ENCODE measurements at places on chromosomes 7 and 10. TPM values are rescaled to one million over a fixed set of nuclear protein-coding genes. Genes with fewer than 3 reads are reported as not detected.

Gene CYP3A7
- 0.31 TPM for total RNA-seq

Gene SFRP5
- 0.94 TPM for total RNA-seq

Gene SLF2
- 76.4 TPM for total RNA-seq

Gene PRSS2
- total RNA-seq = not detected

Gene GPRIN2
- total RNA-seq = 36.6 TPM

Gene ANXA8
- not detected for total RNA-seq

Gene TMEM176A
- not detected for total RNA-seq

Gene CXCL12
- total RNA-seq = 10.6 TPM

Gene VSTM4
- 2.2 TPM for total RNA-seq

Gene RPA3
- 9.4 TPM for total RNA-seq

Gene STK31
- total RNA-seq = 6.6 TPM

Gene TLX1
- total RNA-seq = not detected

Gene FANK1
- 2.2 TPM for total RNA-seq

Gene LIPM
- total RNA-seq = not detected

All from parietal lobe (tissue), 2 donors.